H1 (cell line): ENCODE measurements at places on chromosomes 1 and 21.

GRCh38 chr1:178486100-178487069 is 10.4 kb downstream of the CLEC20A start:
- DNase-seq: peak; percentile 54

GRCh38 chr21:44677881-44678280 is 4.1 kb downstream of the KRTAP12-1 start:
- DNase-seq: no peak

- DNase-seq: no peak
Observed at GRCh38 chr1:184504040-184504954, 117.5 kb downstream of the C1orf21 start.

- no peak for DNase-seq
Observed at GRCh38 chr1:151405187-151405951, 6.0 kb downstream of the PSMB4 start.

DNA sequence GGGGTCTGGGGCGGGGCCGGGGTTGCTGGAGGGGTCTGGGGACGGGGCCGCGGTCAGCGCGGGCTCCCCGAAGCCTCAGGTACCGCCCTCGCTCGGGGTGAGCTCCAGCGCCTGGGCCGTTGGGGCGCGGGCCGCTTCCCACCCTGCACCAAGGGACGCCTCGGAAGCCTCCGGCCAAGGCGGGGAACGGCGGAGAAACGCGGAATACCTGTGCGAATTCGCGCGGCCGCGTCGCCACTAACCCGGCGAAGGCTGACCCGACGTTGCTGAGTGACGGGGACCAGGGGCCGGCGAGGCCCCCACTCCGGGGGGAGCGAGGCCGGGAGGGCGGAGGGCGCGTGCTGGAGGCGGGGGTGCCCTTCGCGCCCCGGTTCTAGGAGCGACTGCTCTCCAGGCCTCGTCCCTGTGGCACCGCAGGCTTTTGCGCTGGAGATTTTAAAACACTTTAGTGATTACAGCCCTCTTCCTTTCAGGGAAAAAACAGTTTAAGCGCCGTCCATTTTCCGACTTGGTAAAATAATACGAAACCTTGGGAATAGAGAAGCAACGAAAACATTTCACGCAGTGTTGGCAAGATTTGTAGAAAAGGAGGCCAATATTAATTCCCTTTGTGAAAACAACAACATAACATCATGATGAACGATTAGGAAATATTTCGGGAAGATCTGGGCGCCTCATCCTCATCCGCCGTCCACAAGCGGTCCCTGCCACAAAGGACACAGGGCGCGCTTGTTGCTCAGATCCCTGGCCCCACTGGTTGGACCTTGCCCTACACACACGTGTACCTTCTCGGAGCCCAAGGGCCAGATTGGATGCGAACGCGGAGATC is 971 bp upstream of the GNG4 start:
- DNase-seq: peak; percentile 87

GRCh38 chr1:57707631-57708030 is 283.8 kb upstream of the DAB1 start:
- no peak for DNase-seq

DNA sequence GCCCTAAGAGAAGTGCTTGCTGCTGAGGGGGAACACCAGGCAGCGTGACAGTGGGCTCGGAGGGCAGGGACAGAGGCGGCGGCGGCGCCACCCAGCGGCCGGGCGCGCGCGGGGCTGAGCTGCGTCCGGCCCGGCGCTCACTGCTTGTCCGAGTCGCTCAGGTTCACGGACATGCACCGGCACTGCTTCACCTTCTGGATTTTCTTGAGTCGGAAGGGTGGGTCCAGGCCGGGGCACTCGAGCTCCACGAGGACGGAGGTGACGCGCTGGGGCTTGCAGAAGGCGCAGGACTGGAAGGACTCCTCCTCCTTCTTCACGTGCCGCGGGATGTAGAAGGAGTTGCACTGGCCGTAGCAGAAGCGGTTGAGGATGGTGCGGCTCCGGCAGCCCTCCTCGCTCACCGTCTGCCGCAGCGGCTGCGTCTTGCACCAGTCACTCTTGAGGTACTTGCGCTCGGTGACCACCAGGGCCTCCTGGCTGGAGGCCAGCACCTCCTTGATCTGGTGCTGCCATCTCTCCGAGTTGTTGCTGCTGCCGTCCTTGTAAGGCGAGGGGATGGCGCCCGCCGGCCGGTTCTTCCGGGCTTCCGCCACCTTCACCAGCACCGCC is 119.0 kb downstream of the GREM2 start:
- peak; percentile 81 for DNase-seq

GRCh38 chr1:117930173-117930447 is 571 bp downstream of the WDR3 start:
- DNase-seq: no peak

- DNase-seq: no peak
Observed at GRCh38 chr1:60573726-60574409, 500.3 kb upstream of the C1orf87 start.

DNA sequence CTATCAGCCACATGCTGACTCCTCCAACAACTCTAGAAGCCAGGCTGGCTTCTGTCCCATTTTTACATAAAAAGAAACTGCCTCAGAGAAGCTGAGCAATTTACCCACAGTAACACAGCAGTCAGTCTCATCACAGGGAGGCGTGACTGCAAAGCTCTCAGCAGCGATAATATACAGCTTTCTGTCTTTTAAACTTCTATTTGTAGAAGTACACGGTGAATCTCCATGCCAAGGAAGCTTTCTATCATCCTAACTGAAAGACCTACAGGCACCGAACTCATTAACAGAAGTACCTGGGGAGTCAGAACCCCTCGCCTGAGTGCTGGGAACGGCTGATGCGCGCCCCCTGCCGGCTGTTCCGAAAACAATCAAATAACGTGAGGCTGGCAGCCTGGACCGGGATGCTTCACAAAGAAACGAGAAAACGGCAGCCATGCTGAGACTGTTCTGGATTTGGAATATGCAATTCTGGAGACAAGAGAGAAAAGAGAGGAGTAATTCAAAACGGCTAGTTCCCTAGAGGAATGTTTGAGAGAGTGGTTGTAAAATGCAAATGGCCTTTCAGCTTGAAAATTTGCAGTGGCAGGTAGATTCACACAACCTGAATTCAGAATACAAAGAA is 43.5 kb upstream of the RAB4A start:
- no peak for DNase-seq

DNA sequence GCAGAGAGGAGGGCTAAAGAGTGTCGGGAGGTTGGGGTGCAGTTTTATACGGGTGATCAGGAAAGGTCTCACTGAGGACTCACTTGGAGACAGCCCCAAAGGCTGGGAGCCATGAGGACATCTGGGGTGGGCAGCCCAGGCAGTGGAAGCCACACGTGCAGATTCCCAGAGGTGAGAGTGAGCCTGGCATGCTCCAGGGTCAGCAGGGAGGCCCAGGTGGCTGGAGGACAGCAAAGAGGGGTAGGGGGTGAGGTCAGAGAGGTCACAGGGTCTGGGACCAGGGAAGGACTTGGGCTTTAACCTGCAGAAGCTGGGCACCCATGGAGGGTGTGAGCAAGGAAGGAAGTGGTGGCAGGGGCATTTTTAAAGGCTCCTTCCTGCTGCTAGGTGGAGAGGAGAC is 481.7 kb downstream of the MATN1 start:
- DNase-seq: no peak

GRCh38 chr1:70627910-70628309 is 216.8 kb downstream of the CTH start:
- no peak for DNase-seq

DNA sequence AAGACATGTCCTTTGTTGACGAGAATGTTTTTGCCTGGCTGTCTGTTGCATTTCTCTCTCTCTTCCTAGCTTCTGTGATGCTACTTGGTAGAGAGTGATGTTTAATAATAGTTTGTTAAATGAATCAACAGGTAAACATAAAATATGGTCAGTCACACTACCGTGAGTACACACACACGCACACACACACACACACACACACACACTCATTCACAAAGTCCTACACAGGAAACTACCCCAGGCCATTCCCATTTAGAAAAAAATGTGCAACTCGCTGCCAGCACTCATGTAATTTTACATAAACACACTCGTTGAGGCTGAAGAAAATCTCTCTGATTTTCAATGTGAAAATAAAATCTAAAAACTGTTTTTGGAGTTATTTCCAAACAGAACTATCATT is 38.7 kb downstream of the RUNX1 start:
- no peak for DNase-seq

GRCh38 chr1:196355206-196355786 is 252.9 kb downstream of the KCNT2 start:
- DNase-seq: no peak

DNA sequence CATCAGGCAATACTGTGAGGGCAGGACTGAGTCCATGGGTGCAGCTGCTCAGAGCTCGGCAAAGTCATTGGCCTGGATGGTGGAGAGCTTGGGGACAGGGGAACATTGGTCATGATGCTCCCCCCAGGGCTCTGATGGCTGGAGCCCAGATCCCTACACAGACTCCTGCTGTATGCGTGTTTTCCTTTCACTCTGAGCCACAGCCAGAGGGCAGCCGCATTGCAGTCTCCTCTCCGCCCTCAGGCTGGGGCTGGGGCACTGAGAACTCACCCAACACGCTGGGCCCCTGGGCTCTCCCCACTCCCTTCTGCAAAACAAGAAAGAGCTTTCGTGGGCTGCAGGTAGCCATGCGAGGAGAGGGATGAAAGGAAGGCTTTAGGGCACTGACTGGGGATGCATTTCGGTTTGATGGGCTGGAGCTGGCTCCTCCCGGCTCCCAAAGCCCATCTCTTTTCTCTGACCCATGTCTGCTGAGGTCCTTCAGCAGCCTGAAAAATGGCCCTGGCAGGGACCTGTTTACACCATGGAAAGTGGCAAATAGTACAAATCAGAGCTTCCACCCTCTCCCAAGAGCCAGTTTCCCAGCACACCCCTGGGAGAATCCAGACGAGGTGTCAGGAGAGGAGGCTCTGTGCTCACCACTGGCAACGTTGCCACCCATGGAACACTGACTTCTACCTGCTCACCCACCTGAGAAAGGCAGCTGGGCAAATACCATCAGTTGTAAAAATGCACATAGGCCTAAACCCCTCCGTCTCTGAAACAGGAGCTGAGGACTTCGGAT is 43.8 kb downstream of the CAPN2 start:
- no peak for DNase-seq

DNA sequence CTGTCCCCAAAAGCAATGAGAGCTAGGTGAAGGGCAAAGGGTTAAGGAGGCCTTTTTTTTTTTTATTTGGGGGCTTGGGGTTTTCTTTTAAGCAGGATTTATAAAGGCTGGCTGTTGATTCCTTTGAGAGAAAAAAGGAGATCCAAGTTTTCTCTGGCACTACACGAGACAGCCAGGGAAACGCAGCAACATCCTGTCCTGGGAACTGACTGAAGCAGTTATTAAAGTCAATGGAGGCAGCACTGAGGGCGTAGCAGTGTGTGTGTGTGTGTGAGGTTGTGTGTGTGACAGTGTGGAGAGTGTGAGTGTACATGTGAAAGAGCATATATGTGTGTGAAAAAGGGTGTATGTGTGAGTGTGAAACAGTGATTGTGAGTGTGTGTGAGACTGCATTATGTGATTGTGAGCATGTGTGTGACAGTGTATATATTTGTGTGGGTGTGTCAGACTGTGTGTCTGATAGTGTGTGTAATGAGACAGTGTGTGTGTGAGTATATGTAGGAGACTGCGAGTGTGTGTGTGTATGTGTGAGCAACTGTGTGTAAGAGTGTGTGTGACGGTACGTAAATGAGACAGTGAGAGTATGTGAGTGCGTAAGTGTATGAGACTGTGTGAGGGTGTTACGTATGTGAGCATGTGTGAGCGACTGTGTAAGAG is 65.9 kb upstream of the TIAM1 start:
- DNase-seq: no peak

DNA sequence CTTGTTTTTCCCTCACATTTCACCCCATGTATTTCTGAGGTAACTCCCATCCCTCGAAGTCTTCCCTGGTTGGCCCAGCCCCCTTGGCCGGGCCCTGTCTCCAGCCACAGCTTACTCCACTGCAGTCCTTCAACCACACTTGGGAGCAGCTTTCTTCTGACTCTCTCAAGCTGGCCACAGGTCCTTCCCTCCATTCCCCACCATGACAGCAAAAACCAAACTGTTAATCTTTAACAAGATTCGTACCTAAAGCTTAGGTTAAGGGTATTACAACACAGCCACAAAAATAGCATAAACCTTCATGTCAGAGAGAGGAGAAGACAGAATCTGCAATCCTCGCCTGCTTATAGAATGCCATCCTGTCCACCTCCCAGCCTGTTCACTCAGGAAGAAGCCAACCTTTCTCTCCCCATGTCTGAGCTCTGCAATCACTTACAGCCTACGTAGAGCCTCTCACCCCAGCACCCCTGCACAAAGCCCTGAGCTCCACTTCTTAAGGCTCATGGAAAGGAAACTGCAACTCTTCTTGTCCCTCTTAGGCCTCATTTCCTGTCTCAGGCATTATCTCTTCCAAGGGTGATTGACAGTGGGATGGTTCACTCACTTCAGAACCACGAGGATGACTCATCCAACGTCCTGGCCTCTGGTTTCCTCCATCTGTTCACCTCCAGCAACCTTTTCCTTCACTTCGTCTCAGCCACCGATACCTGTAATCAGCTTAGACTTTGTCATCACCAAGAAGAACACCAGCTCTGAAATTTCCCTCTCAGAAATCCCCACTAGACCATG is 72.8 kb downstream of the CD2 start:
- DNase-seq: no peak

DNA sequence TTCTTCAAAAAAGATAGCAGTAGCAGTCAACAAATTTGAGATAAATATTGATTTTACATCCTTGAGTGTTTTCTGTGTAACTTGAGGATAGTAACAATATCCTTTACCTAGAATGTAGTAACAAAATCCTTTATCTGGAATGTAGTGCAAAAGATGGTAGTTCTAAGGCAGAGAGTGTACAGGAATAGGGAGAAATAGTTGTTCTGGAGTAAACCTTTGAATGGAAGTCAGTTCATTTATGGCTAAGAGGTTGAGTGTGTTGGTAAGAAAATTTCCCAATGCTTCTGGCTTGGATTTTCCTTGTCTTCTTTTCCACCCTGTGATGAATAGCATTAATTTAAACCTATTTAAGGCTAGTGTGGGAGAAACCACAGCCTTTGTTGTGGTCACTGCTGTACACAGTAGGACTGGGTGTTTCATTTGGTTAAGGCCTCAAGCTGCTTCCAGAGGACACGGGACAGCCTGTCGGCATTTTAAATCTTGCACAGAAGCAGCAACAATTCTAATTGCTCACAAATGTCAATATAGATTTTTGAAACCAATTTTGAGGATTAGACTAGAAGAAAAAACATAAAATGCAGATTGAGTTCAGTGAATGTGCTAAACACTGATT is 11.3 kb downstream of the NFIA start:
- no peak for DNase-seq

- no peak for DNase-seq
Observed at GRCh38 chr1:110159168-110159567, 8.9 kb downstream of the SLC6A17 start.

DNA sequence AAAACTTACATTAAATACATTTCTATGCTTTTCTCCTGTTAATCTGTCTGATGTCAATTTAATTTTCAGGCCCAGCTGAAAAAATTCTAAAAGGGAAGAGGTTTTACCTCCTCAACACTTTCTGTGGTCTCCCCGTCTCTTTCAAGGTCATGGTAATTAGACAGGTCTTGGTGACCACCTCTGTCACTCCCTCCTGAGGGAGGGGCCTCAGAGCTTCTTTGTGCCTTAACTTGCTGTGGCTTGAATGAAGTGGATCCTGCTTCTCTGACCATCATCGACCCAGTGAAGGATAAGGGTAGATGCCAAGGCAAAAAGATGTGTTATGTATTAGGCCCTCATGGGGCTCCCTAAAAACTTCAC is 40.8 kb upstream of the OSBPL9 start:
- no peak for DNase-seq
